ENCODE measurements at places on chromosomes 2 and 18.

GRCh38 chr2:204971206-204971907 lies 426.1 kb downstream of the PARD3B start:
- DNase-seq, result no peak

DNA sequence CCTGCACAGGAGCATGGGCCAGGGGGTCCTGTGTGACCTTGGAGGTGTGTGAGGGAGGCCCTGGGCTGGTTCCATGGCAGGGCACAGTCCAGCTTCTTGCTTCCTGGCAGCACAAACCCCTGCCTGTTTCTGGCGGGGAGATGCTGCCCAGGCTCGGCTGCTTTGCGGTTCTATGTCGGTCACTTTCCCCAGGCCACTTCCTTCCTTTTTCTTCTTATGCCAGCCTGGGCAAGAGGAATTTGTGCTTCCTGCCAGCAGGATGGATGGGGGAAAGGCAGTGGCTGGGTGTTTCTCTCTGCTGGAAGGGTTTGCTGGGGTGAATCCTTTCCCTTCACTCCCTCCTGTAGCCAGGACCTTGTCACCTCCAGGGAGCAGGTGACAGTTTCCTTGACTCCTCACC lies 24.3 kb downstream of the ASAP2 start:
- no peak for DNase-seq

DNA sequence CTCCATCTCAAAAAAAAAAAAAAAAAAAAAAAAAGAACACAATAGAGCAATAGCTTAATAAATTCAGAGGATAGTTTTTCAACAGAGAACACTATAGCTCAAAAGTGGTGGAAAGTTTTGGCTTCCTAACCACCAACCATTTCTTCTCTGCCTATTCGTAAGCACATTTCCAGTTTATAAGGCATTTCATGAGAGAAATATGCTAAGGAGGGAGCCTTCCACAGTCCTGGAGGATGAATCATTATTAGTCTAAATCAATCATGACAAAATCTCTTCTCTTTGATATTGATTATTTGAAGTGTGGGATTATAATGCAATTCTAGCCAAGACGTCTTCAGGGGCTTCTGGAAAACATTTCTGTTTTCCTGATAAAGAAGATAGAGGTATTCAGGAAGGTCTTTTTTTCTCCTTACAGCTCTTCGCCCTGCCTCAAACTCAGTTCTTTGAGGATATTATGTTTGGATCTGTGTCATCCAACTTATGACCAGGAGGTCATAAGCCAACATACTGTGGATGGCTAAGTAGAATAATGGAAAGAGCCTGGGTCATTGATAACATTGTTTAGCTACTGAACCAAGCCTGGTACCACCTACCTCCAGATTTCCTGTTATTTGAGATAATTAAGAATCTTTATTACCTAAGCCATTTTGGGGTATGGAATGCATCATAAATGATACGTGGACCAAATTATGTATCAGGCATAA lies 207.3 kb downstream of the TRIB2 start:
- DNase-seq, result no peak

GRCh38 chr18:9779630-9780029 lies 71.5 kb downstream of the RAB31 start:
- DNase-seq, result no peak

DNA sequence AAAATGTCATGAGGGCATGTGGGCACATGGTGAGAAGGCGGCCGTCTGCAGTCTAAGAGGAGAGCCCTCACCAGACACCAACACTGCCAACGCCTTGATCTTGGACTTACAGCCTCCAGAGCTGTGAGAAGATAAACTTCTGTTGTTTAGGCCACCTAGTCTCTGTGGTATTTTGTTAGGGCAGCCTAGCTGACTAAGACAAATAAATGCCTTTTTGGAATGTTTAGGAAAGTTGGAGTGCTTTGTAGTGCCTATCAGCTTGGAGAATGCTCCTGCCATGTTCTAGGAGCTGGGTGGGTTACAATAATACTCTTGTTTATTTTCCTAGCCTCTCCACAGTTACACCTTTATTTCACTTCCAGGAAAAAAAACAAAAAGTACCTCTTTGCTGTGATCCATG lies 92.0 kb downstream of the SPP2 start:
- DNase-seq, result no peak

- DNase-seq, result no peak
Measured at GRCh38 chr18:11927497-11927896, 19.4 kb upstream of the MPPE1 start.

- no peak for DNase-seq
Measured at GRCh38 chr2:124112206-124112605, 87.1 kb downstream of the CNTNAP5 start.

DNA sequence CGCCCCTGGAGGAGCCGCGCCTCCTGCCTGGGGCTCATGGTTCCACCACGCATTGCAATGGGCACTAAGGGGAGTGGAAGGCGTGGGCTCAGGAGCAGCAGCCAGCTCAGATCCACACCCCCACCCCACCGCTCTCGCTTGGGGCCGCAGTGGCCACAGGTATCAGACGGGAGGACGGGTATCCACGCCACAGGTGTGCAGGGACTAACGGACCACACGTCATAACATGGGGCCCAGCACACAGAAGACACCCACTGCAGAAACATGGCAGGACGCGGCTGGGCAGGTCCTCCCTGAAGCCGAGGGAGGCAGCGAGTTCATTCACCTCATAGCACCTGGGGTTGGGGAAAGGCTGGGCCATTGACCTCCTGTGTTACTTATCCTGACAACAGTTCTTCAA lies 13.0 kb downstream of the HDAC4 start:
- DNase-seq, result no peak

GRCh38 chr2:17057109-17058017 lies 391.7 kb upstream of the CYRIA start:
- no peak for DNase-seq

DNA sequence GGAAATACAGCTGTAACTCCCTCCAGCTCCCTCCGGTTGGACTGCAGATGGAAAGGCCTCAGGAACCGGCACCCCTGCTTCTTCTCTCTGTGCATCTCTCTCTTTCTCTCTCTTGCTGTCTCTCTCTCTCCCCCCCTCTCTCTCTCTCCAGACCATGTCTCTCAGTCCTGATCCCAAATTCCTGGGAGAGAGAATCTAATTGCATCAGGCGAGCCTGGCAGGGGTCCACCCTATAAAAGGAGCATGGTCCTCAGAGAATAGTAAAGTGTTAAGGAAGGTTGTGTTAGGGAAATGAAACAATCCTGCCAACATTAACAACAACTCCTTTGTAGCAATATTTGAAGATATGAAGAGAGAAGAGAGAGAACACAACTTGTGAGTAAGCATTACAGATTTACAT lies 36.7 kb downstream of the VIT start:
- no peak for DNase-seq

- no peak for DNase-seq
Measured at GRCh38 chr2:113857464-113857863, 32.4 kb upstream of the ACTR3 start.

DNA sequence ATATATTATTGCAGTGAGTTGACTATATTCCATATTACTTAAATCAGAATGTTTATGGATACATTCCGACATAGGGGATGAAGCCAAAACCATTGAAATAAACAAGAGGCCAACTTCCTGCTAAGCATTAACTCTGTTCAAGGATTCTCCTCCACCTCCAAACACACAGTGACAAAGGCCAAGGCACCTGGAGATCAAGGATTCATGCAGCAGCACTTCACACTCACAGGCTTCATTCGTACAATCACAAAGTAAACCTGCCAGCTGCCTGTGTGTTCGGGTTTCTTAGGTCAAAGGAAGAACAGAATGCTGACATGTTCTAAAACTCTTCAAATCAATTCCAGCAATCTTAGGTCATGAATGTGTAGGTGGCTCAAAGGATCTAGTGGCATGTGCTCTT lies 22.8 kb downstream of the WDFY1 start:
- DNase-seq, result no peak

- DNase-seq, result no peak
Measured at GRCh38 chr2:220174826-220175225, 547.4 kb downstream of the SLC4A3 start.

DNA sequence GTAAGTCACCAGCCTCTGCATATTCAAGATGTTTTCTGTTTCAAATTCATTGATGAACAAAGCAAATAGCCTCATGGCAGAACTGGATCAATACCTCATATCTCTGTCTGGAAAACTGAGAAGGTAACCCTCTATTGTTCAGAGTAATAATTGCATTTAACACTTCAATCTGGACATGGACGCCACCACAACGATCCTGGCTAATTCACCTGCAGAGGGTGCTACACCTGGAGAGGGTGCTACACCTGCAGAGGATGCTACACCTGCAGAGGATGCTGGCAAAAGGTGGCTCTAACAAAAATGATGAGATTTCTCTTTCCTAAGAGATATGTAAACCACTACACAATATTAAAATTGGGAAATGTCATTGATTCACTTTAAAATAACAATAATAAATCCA lies 183.1 kb upstream of the HNRNPA3 start:
- DNase-seq, result no peak

DNA sequence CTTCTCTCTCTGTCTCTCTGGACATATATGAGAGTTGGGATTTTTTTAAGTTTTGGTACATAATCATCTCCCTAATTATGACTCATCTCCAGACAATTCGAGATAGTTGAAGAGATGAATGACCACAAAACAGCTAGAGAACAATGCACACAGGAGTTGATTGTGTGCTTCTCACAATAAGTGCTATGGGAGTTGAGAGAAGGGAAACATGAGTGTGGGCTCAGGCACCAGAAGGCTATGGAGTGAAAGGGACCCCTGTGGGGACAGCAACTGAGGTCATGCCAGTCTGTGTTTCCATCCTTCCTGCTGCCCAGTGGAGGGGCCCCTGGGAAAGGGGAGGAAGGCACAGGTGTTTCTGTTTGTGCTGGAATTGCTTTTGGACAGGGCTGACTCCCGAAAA lies 6.5 kb upstream of the YWHAQ start:
- no peak for DNase-seq

GRCh38 chr2:119715409-119716283 lies 36.6 kb downstream of the TMEM177 start:
- no peak for DNase-seq

DNA sequence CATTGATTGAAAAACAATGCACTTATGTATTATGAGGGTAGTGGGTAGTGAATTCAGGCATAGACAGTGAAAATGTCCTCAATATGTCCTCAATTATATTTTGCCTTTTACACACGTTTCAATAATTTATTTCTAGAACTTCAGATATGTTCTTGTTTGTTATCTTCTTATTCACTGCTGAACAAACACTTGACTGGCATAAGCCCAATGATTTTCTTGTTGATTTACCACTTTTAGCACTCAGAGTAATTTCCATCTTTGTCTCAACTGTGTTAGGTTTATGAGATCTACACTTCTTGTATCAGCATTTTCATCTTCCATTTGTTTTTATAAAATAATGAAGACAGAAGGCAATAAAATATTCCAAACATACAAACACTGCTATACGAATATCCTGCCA lies 61.8 kb upstream of the DCC start:
- DNase-seq, result no peak

- no peak for DNase-seq
Measured at GRCh38 chr2:64405581-64406406, 48.2 kb upstream of the LGALSL start.

DNA sequence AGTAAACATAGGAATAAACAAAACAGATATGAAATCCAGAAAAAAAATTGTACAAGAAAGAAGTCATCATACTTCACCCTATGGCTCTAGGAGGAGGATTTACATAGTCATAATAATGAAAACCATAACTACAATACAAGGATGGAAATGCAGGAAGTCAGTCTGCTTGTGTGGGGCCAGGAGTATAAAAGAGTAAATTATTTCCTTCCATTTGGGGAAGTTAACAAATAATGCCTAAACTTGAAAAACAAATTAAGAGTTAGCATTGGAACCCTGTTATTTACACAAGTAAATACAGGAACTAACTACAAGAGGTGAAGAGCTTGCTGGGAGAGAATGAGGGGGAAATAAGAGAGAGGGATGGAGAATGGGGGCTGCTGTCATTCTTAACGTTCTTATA lies 15.4 kb downstream of the TMEM163 start:
- no peak for DNase-seq

- no peak for DNase-seq
Measured at GRCh38 chr18:11982981-11983380, 1.7 kb downstream of the IMPA2 start.

DNA sequence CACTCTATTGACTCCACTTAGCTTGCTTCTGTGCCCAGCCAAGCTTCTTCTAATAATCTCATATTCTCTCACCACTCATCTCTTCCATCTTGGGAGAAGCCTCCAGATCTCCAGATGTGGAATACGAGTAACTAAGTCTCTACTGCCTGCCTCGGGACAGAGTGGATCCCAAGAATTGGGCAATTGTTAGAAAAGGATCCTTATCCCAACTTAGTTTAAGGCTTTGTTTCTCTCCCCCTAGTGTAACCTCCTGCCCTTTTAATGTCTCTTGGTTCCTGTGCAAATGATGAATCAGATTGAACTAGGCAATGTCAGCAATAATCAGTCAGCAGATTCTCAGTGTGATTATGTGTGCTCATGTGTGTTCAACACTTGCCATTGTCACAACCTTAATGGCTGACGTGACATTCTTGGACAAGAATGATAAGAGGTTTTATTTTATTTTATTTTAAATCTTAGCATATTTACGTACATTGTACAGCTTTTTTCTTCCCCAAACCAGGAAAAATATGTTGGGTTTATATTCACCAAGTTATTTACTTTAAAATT lies 59.7 kb downstream of the MYO3B start:
- DNase-seq, result no peak

- DNase-seq, result no peak
Measured at GRCh38 chr18:57747809-57748680, 55.1 kb downstream of the ATP8B1 start.

GRCh38 chr2:46545015-46545839 lies 65.9 kb downstream of the TMEM247 start:
- DNase-seq, result no peak

DNA sequence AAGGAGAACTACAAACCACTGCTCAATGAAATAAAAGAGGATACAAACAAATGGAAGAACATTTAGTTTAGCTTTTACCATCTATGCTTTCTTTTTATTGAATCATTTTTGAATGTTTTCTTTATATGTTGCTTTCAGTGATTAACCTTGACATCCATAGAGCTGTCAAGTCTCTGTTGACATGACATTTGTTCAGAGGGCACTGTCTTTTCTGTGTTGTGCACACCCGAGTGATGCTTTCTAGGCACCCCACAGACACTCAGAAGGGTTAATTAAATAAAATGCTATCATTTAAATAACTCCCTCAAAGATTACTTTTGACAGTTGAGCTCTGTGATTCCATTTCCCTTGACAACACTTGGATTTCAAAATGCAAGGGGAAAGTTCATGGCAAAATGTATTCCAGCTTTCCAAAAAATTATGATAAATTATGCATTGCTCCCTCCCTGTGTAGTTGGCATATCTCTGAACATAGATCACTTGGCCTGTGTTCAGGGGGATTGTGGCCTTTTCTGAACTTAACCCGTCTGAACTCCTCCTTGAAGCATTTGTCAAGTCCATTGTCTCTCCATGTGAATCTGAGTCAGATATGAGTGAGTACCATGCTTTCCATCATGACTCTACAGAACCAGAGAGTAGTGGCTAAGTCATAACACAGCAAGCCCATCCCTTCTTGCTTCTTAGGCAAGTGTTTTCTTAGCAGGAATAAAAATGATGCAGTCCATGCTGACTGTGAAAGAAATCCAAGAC lies 372.6 kb downstream of the RPRM start:
- no peak for DNase-seq
